ENCODE measurements at places on chromosomes 11 and 22. TPM values are rescaled to one million over a fixed set of nuclear protein-coding genes. Genes with fewer than 3 reads are reported as not detected.

Gene CCDC88B
- total RNA-seq, result 1.0 TPM

Gene OR5A1
- not detected for total RNA-seq

Gene SYVN1
- 22.7 TPM for total RNA-seq

Gene TEX54
- total RNA-seq, result not detected

Gene C11orf24
- total RNA-seq, result 43.0 TPM

Gene POU2AF2
- not detected for total RNA-seq

Gene PVALB
- total RNA-seq, result not detected

Gene MMP26
- total RNA-seq, result not detected

Gene DNAJC4
- total RNA-seq, result 8.0 TPM

Gene C22orf42
- total RNA-seq, result not detected

Gene SLC22A12
- not detected for total RNA-seq

Gene KRTAP5-9
- not detected for total RNA-seq

Gene BCO2
- total RNA-seq, result 4.4 TPM

Gene TTLL12
- 19.5 TPM for total RNA-seq

Gene ANKK1
- 0.15 TPM for total RNA-seq

Gene TMA7B
- not detected for total RNA-seq

Gene SNX32
- total RNA-seq, result 1.2 TPM

Gene GRK3
- 0.83 TPM for total RNA-seq

Gene CRYBB2
- total RNA-seq, result not detected

Gene OR2AG2
- total RNA-seq, result 0.15 TPM

Gene PTPN5
- total RNA-seq, result not detected

Gene ZP1
- 0.17 TPM for total RNA-seq

Gene B4GALNT4
- total RNA-seq, result 4.7 TPM

Data from smooth muscle cell of trachea (primary cell).